ENCODE measurements at places on chromosomes 1 and 21.
A peak's percentile ranks its signal among the peaks of the same experiment; 100 is the strongest.

DNA sequence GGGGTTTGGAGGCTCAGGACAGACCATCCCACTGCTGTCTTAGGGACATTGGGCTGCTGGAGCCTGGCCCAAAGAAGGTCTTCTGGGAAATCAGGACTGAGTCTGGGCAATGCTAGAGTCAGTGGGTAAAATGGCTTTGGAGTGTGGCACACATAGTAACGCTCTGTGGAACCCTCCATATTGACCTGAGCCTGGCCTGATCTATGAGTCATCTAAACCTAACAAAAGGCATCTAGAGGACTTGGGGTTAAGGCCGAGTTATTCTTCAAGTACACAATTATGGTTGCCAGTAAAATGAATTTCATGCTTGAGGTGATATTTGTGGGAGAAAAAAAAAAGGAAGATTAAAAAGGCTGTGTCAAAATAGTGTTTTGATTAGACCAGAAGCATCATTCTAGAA is 77.7 kb downstream of the ST6GALNAC5 start:
- no peak for DNase-seq

DNA sequence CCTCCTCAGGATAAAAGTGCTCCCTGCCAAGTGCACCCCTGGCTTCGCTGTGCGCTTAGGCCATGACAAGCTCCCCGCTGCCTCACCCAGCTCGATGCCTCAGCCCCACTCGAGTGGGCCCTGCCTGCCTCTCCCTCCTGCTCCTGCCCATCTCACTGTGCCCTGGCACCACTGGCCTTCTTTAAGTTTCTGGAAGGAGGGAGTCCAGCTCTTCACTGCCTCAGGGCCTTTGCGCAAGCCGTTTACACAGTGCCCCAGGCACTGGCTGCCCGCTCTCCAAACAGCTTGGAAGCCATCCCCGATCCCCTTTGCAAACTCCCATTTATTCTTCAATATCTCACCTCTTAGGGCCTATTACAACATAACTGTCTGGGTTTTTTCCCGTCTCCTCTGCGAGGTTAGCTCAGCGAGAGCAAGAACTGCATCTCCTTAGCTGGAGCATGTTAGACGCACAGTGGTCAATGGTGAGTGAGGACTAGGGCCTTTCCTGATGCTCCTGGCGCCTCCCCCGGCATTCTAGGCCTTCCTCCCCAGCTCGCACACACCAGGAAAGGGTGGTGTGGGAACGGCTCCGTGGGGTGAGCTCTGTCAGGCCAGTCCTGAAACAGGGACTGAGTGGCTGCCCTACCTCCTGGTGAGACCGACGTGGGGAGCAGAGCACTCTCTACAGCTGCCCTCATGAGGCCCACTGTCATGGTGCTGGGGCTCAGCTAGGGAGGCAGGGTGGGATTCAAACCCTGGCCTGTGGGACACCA is 31.9 kb downstream of the PODN start:
- DNase-seq, result no peak

GRCh38 chr1:3912809-3913685 is 13.0 kb upstream of the C1orf174 start:
- DNase-seq, result no peak

DNA sequence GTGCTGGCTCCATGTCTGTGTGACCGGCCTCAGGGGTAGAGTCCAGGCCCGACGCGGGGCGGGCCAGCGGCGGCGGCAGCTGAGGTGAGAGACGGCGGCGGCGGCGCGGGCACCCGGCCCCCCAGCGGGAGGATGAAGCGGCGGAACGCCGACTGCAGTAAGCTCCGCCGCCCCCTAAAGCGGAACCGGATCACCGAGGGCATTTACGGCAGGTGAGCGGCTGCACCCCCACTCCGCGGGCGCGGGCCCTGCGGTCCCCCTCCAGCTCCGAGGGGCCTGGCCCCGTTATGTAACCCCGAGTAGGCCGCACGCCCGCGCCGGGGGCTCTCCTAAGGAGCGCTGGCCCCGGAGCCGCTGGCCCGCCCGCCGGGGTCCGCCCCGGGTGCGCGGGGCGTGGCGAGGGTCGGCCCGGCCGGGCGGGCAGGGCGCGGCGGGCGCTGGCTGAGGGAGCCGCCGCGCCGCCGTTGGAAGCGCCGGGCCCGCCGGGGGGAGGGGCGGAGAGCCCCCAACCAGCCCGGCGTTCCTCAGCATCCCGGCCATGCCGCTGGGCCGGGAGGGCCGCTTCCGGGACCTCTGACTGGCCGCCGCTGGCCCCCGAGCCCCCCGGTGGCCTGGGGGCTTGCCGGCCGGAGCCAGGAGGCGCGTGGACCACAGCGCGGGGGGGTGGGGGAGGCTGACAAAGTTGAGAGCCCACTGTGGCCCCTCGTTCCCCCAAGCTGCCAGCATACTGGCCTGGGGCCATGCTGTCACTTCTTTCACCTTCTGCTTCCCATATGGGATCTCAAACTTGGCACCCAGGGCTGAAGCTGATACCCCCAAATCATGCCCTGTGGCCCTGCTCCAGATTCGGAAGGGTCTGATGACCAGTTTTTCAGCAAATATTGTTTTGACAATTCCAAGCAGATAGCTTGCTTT is 527 bp downstream of the MACO1 start:
- no peak for DNase-seq

- no peak for DNase-seq
Measured at GRCh38 chr1:237574536-237574935, 316.2 kb downstream of the ZP4 start.

DNA sequence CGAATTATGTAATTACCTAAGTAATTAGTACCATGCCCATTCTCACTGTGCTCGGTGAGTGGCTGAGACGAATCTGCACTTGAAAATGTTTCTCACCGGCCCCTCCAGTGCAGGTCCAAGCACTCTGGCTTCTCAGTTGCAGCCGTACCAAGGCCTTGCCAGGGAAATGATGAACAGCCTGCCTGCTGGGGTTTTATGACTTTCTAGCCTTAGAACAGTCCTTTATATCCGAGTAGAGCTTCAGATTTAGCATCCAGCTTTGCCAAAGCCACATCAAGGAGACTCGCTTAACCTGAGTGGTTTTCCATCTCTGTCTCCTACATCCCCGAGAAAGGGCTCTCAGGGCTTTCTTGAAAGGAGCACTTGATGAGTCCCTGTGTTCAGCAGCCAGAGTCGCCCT is 83.4 kb downstream of the GREM2 start:
- no peak for DNase-seq

- no peak for DNase-seq
Measured at GRCh38 chr21:43269440-43269839, 100.6 kb downstream of the CRYAA start.

DNA sequence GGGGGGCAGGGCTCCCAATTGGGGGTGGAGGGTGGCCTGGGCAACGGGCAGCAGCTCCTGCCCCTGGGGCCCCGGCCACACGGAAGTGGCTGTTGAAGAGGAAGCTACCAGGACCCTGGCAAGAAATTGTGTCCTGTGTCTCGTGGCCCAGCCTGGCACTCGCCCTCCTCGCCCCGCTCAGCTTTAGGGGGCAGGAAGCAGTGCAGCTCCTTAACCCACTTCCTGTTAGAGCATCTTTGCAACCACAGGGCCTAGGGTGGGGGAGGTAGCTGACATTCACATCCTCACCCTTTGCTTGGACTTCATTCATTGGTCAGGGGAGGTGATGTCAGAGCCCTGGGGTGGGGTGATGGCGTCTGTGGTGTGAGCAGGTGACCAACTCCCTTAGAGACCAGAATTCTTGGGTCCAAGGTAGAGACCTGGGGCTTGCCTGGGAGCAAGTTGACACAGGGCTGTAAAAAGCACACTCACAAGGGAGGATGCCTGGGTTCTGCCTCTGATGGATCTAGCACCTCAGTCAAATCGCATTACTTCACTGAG is at the start of gene ARHGAP30:
Gene ARHGAP30, minus strand, starts transcription at position 161 of the 540 bp plus-strand sequence. CDS start 267 bp downstream, outside the sequence.
- DNase-seq, result no peak

- no peak for DNase-seq
Measured at GRCh38 chr1:79472067-79472656, 465.6 kb upstream of the ADGRL4 start.

DNA sequence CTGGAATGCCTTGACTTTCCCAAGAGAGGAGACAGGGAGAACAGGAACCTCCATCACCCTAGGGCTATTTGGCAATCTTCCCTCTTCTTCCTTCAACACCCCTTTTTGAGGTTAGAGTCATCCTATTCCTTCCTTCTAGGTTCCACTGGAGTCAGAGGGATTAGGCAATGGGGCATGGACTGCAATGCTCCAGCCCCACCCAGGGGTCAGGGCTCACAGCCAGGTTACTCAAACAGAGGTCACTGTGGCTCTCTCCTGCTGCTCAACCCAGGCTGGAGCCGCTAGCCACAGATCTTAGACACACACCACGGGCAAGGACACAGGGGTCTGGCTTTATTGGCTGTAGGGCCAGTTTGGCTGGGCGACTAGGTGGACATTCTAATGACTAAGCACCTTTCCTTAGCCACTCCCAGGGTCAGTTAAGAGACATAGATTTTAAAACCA is 145.5 kb upstream of the NRIP1 start:
- no peak for DNase-seq

DNA sequence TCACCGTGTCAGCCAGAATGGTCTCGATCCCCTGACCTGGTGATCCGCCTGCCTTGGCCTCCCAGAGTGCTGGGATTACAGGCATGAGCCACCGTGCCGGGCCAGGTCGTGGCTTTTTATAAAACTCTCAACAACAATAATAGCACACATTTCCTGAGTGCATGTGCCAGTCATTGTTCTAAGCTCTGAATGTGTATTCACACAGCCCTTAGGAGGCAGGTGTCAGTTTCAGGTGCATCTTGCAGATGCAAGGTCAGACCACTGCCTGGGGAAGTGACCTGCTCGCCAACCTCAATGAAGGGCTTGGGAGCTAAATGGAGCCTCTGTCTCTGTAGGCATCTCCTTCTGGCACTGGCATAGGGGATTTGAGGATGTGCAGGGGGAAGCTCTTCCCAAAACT is 1.6 kb upstream of the LEFTY2 start:
- no peak for DNase-seq

- DNase-seq, result peak; percentile 47
Measured at GRCh38 chr1:13628711-13629110, 45.1 kb downstream of the PDPN start.

DNA sequence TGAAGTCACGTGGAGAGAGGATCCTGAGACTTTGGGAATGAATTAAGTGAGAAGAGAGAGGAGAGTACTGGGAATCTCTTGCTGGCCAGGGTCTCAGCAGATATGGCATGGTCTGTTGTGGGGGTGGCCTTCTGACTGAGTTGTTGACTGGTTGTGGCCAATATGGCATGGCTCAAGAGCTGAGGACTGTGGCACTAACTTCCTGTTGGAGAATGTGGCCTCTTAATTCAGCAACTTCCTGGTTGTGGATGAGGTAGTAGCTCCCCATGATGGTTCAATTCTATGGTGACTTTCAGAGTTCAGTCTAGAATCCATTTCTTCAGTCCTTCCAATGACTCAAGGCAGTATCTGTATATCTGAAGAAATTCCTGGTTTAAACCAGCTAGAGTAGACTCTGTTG is 44.7 kb upstream of the PAXBP1 start:
- DNase-seq, result no peak

DNA sequence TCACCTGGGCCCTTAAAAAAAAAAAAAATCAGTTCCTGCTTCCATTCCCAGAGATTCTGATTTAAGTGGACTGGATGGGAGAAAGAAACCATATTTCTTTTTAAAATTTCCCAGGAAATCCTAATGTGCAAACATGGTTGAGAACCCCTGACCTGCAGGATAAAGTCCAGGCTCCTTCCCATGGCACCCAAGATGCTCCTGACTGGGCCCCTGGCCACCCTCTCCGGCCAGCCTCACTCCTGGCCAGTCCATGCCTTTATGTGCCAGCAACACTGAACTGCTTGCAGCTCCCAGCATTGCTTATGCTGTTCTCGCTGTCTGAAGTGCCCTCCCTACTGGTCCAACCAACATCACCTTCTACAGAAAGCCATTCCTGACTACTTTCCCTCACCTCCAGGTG is 93.9 kb downstream of the TEX35 start:
- DNase-seq, result no peak

DNA sequence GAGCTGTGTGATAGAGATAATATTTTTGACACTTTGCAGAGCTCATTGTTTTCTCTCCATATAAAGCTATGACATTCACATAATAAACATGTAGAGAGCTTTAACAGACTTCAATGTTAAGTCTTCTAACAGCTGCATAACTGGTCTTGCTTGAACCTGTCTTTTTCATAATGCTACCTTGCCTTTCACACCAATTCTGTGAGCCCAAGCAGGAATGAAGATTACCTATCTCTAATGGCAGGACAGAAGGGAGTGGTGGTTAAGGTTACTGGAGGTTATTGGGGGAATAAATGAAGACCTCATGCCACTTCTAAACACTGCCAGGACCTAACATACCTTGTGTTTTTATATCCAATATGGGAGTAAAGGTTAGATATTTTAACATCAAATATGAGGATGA is 2.3 kb upstream of the CD55 start:
- DNase-seq, result no peak

DNA sequence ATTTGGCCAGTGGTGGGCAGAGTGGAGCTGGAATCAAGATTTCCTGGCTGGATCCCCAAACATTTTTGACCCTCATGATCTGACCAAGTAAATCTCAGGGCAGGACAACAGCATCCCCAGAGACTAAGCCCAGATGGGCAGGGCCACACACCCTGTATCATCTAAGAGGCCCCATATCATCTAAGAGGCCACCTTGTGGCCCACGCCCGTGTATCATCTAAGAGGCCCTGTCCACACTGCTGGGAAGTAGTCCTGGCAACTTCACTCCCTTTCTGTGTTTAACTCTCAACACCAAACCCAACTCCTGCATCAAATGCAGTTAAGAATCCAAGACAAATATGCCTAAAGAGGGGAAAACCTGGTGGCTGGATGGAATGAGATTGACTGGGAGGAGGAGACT is 81.6 kb upstream of the SSX2IP start:
- no peak for DNase-seq

DNA sequence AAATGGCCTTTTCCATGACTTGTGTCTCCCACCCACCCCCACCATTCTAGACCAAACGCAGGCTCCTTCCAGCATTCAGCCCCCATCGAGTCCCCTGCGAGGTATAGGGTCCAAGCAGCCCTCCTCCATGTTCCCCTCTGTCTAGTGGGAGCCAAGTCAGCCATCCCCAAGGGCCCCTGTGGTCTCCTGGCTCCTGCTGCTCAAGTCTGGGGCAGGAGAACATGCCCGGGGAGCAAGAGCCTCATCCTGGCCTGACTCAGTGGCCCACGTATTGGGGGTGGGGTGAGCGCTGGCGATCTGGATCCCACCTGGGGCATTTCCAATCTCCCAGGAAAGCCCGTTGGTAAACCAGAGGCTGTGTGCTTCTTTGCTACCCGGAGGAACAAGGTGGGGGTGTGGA is 4.1 kb upstream of the PRDM16 start:
- no peak for DNase-seq

- DNase-seq, result no peak
Measured at GRCh38 chr1:154352245-154352580, 26.9 kb downstream of the ATP8B2 start.
